ENCODE measurements at places on chromosomes 3 and 15.

- H3K27ac ChIP-seq = no peak overlapping the region
- peaks cover 67% of the 10 kb centered on the region for H3K27me3 ChIP-seq
- H3K4me1 ChIP-seq = peaks cover 11% of the 10 kb centered on the region
- H3K4me3 ChIP-seq = no peak overlapping the region
- no peak for DNase-seq
- no peaks in the 10 kb centered on the region for H3K36me3 ChIP-seq
Observed at GRCh38 chr15:41490355-41490754, 3.3 kb upstream of the ITPKA start.

- DNase-seq = no peak
- H3K27me3 ChIP-seq = no peaks in the 10 kb centered on the region
- H3K4me1 ChIP-seq = peaks cover 30% of the 10 kb centered on the region
- no peak overlapping the region for H3K4me3 ChIP-seq
- H3K27ac ChIP-seq = peak overlapping the region; percentile 61
Observed at GRCh38 chr15:67242708-67243111, 11.8 kb downstream of the AAGAB start.

GRCh38 chr3:100629421-100630127, 20.2 kb downstream of the ADGRG7 start:
- H3K36me3 ChIP-seq = no peaks in the 10 kb centered on the region
- no peak for DNase-seq
- no peaks in the 10 kb centered on the region for H3K4me1 ChIP-seq
- no peaks in the 10 kb centered on the region for H3K27me3 ChIP-seq
- H3K4me3 ChIP-seq = no peak overlapping the region

GRCh38 chr15:64938192-64938591, 26.5 kb downstream of the ANKDD1A start:
- no peaks in the 10 kb centered on the region for H3K36me3 ChIP-seq
- no peaks in the 10 kb centered on the region for H3K4me1 ChIP-seq
- no peak overlapping the region for H3K4me3 ChIP-seq
- no peak for DNase-seq
- H3K27ac ChIP-seq = no peak overlapping the region

GRCh38 chr15:89197503-89197971, 23.8 kb downstream of the RLBP1 start:
- H3K4me3 ChIP-seq = no peak overlapping the region
- no peak overlapping the region for H3K27ac ChIP-seq
- DNase-seq = no peak
- no peaks in the 10 kb centered on the region for H3K36me3 ChIP-seq
- H3K27me3 ChIP-seq = no peaks in the 10 kb centered on the region
- H3K4me1 ChIP-seq = no peaks in the 10 kb centered on the region

DNA sequence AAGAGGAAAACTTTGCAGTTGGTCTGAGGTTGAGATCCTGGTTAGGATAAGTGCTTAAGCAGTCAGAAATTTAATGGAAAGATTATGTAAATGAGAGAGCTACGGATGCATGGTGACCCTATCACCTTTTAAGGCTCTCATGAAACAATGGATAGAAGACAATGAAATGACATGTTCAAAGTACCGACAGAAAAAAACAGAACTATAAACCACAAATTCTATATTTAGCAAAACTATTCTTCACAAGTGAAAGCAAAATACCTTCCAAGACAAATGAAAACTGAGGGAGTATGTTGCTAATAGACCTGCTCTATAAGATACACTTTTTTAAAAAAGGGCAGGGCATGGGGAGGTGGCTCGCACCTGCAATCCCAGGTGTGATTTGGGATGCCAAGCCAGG, 32.2 kb downstream of the DNAAF4 start:
- H3K4me1 ChIP-seq = no peaks in the 10 kb centered on the region
- H3K27ac ChIP-seq = no peak overlapping the region
- H3K27me3 ChIP-seq = no peaks in the 10 kb centered on the region
- no peak overlapping the region for H3K4me3 ChIP-seq
- H3K36me3 ChIP-seq = no peaks in the 10 kb centered on the region

Data from gastrocnemius medialis (tissue), 4 donors.